Mesothelial cell of epicardium (in vitro differentiated cells): ENCODE measurements at places on chromosomes 7 and 10.

GRCh38 chr10:7797582-7797981 is 9.6 kb downstream of the ATP5F1C start:
- H3K27ac ChIP-seq = peak overlapping the region; percentile 47
- no peak for DNase-seq
- H3K36me3 ChIP-seq = peaks cover 46% of the 10 kb centered on the region
- H3K27me3 ChIP-seq = no peaks in the 10 kb centered on the region
- H3K4me1 ChIP-seq = peaks cover 12% of the 10 kb centered on the region
- H3K4me3 ChIP-seq = no peak overlapping the region

DNA sequence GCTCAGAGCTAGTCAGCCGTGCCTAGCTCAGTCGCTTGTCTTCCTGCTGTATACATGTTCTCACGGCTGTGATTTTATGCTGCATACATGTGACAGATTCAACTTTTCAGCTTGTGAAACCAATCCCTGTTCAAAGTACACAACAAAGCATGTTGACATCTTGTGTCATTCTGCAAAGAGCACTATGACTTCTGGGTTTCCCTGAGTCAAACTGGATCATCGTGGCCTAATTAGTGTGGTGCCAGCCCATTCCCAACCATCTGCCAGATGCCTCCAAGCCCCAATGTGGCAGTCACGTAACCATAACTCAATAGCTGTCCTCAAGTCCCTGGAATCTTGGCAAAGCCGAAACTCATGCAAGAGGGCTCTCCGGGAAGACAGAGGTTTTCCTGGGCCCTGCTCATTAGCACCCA is 144.8 kb downstream of the MYOF start:
- no peak for DNase-seq
- peaks cover 34% of the 10 kb centered on the region for H3K36me3 ChIP-seq
- H3K4me3 ChIP-seq = no peak overlapping the region

GRCh38 chr7:56105508-56105907 is 768 bp downstream of the CHCHD2 start:
- peaks cover 15% of the 10 kb centered on the region for H3K4me1 ChIP-seq
- H3K36me3 ChIP-seq = peaks cover 19% of the 10 kb centered on the region
- H3K27ac ChIP-seq = peak overlapping the region; percentile 98
- DNase-seq = no peak
- H3K4me3 ChIP-seq = peak overlapping the region; percentile 95
- peaks cover 4% of the 10 kb centered on the region for H3K27me3 ChIP-seq

- DNase-seq = no peak
- peaks cover 16% of the 10 kb centered on the region for H3K4me1 ChIP-seq
- H3K27ac ChIP-seq = no peak overlapping the region
- H3K4me3 ChIP-seq = no peak overlapping the region
- no peaks in the 10 kb centered on the region for H3K36me3 ChIP-seq
These were observed 70.0 kb upstream of the PHYHIPL start for GRCh38 chr10:59106441-59106840.
